ENCODE measurements at places on chromosomes 3 and 15.
A peak's percentile ranks its signal among the peaks of the same experiment; 100 is the strongest.

DNA sequence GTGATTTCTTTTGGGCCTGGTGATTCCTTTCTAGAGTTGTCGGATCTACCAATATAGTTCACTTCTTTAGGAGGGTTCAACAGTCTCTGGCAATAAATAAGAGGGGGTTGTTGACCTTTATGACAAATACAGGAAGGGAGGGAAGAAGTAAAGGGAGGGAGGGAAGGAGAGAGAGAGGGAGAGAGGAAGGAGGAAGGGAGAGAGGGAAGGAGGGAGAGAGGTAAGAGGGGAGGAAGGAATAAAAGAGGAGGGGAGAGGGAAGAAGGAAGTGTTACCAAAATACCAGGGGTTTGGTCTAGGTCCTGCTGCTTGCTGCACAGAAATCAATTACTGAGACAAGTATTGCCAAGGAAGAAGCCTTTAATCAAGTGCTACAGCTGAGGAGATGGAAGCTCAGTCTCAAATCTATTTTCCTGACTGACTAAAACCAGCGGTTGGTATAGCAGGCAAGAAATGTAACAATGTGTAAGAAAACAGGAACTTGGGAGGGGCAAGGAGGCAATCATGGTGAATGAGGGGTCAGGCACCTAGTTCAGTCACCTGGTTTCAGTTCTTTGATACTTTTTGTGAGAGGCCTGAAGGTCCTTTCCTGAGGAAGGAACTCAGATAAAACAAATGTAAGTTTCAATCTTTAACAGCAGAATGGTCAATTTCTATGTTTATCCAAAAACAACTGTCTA, 14.1 kb upstream of the TMEM40 start:
- no peak for DNase-seq

GRCh38 chr3:69092030-69092516, 7.3 kb downstream of the ARL6IP5 start:
- no peak for DNase-seq

DNA sequence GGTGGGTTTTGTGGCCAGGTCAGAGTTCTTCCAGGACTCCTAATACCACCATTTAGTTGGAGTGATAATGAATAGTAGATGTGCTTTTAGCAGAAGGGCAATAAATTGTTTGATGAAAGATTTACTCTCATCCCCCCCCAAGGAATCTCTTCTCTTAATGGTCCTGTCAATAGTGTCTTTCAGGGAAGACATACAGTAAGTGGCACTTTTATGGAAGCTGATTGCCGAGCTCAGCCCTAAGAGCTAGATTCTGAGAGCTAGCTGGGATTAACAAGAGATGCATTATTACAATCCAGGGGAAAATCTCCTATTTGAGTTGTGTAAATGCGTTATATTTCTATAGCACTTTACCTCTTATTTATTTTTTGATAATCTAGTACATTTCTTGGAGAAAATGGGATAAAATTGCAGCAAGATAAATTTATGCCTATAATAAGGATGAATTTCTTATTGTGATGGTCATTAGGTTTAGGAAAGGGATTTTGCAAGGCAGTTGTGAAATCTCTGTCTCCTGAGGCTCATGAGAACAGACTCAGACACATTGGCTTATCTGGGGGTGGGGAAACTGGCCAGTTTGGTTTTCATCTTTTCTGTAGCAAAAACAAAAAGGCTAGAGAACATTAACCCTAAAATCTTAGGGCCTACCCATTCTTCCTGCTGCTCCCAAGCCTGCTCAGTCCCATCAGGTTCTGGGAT, 41.6 kb upstream of the CLSTN2 start:
- no peak for DNase-seq

DNA sequence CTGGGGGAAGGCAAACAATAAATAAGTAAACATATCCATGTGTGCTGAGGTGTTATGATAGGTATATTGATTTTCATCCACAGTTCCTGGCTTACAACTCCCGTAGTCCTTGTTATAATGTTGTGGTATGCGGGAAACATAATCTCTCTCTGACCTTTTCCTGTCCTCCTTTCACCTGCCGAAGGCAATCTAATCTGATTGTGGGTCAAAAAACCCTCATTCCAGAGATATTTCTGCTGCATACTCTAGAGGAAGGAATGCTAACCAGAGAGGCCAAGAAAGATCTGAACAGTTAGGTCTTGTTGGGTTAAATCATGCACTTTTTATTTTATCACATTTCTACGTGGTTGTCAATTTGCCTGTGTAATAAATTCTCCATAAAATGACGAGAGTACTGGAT, 383.6 kb upstream of the SEMA6D start:
- no peak for DNase-seq

DNA sequence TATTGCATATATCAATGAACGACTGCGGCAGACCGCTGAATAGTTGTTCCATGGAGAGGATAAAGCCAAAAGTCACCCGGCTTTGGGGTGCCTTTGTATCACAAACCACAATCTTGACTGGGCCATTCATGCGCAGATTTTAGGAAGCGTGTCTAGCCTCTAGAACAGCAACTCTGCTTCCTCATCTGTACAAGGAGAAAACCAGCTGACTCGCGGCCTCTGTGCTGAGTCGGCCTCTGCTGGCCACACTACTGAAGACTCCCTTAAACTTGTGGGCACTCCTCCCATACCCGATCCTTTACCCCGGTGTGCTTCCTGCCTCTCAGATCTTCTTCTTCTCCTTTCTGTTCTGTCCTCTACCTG, 872 bp downstream of the DLEC1 start:
- DNase-seq: no peak

- DNase-seq: no peak
These were observed 40.1 kb downstream of the CDCP1 start for GRCh38 chr3:45105855-45106671.

DNA sequence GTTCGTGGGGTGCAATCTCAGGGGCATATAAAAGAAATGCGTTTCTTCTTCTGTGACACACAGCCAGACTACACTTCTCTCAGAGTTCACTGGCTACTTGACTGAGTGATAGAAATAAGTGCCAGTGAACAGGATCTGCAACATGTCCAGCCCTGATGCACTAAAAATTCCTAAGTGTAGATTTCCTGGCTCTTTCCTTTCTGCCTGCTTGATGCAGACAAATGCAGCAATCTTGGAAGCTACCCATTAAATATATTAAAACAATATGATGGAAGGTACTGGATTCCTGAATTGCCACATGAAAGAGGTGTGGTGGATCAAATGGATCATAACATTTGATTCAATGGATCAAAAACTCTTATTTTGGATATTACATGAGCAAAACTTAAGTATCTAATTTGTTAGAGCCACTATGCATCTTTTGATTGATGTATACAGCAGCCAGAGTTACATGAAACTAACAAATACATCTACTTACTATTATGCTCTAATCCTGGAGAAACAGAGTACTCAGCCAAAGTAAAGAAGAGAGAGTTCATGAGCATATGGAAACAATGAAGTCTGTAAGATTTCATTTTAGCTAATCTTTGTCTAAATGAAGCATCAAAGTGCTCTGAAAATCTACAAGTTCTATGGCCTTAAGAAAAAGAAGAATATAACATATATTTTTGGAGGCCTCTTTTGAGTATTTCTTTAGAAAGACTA, 222.6 kb downstream of the ZNF385D start:
- no peak for DNase-seq

- DNase-seq: no peak
These were observed 481.9 kb downstream of the FOXP1 start for GRCh38 chr3:71101626-71102025.

- no peak for DNase-seq
These were observed 213.4 kb downstream of the ZBBX start for GRCh38 chr3:167166594-167167253.

- no peak for DNase-seq
These were observed 55.8 kb upstream of the DGKG start for GRCh38 chr3:186417791-186418190.

DNA sequence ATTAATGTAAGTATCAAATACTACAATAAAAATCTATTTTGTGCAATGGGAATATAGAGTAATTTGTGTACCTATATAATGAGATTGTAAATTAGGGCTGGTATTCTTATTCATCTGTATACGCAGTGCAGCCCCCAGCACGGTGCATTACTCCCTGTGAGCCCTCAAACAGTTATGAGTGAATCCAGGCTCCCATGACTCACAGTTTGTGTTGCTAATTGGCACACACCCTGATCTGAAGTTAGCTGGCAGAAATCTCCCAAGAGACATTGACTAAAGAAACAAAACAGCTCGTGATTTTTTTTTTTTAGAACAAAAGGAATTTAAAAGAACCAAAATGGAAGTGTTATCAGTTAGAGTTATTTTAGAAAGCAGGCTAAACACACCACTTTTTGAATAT, 15.7 kb downstream of the GK5 start:
- no peak for DNase-seq

DNA sequence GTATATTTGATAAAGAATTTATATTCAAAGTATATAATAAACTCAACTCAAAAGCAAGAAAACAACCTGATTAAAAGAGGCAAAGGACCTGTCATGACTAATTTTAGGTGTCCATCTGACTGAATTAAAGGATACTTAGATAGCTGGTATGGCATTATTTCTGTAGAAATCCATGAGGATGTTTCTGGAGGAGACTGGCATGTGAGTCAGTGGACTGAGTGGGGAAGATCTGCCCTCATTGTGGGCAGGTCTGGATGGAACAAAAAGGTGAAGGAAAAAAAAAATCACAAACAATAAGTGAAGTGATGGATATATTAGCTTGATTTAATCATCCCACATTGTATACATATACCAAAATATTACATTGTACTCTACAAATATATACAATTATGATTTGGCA, 16.6 kb downstream of the ANKRD28 start:
- no peak for DNase-seq

DNA sequence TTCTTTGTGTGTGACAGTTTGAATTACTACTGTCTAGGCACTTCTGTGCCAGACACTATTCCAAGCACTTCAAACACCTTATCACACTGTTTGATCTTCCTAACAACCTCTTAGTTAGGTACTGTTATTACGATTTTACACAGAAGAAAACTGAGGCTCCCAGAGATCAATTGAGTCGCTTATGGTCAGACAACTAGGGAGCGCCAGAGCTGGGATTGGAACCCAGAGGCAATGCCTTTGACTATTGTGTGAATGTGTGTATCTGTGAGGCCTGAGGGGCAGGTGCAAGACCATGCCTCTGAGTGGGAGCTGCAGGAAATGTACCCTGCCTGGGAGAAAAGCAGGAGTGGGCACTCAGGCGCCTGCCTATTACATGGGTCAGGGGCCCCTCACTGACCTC, 1.8 kb downstream of the TRH start:
- no peak for DNase-seq

- DNase-seq: no peak
These were observed 160.6 kb downstream of the EPHA3 start for GRCh38 chr3:89268059-89268458.

DNA sequence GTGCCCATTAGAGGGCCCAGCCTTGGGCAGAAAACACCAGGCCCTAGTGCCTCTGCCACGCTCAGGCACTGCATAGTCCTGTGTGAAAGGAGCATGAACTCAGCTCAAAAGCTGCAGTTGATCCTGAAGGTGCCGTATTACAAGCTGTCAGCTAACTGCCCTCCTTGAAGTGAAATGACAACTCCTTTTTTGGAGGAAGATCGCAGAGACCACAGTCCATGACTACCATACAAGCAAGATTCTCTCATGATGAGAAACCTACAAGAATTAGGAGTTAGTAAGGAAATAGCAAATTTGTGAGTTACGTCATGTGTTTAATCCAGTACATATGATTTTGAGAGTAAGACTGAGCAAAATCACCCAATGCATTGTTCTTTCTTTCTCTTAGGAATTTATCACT, 513.9 kb upstream of the NR2F2 start:
- DNase-seq: no peak

DNA sequence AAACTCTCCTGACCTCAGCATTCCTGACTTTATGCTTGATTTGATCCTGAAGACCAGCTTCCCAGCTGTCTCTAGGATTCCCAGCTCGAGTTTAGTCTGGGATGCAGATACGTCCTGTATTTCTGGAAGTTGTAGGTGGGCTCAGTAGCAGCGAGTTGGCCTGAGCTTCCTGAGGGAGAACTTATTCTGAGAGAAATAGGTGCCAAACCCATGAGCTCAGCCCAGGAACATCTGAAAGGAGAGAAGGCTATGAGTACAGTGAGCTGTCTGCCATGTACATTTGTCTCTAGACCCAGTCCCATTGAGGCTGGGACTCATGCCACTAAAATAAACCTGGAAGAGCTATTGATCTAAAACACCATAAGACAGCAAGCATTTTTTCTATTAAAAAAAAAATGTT, 36.6 kb upstream of the SLC9A9 start:
- DNase-seq: no peak

- no peak for DNase-seq
These were observed 21.4 kb downstream of the SECISBP2L start for GRCh38 chr15:49024840-49025239.

DNA sequence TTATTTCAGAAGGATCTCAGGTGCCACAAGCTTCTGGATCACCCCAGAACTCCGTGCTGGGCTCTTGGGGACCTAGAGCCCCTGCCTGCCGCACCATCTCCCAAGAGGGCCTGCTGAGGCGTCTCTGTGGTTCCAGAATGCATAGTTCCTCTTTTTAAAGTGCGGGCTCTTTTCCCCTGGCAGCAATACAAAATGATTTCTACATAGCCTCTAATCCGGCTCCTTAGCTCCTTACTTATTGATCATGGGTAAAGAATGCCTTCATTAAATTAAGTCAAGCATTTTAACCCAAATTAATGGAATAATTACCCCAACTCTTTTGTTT, 121.9 kb downstream of the ATP10A start:
- no peak for DNase-seq

GRCh38 chr3:4821975-4822374, 157.3 kb upstream of the BHLHE40 start:
- DNase-seq: no peak

DNA sequence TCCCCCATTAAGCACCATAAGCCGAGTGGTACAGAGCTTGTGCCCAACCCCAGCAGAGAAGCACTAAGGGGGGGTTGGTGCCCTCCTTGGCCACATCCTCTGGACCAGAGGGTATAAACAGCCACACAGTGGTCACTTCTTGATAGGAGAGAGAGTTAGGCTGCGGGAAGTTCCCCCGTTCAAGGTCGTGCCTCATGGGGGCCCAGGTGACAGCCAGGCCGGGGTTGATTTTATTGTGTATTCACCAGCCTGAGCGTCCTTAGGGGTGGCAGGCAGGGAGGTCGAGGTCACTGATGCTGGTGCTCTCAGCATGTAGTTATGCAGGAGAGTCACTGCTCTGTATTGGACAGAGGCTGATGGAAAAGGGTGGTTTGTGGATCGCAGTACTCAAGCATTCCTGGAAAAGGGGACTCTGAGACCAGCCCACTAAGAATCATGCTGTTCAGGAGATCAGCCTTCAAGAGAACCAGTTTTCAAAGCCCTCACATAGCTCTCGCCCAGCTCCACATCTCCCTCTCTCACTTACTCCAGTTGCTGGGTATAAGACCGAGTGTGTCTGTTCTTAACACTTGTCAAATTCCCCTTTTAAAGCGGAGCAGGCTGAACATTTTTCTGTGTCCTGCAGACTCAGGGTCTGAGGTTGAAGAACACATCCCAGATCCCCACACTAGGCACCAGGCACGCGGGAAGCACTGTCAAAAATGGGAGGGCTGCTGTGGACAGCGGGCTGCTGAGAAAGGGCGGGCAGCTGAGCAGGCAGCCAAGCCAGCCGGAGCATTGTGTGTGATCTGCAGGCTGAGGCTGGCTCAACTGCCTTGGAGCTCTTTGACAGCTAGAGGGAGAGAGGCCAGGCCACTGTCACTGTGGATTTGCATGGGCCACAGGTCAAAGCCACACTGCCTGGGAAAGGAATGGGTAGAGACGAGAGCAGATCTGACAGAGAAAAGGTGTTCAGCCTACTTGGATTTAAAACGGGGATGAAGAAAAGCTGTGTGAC, 279.3 kb upstream of the LRRFIP2 start:
- DNase-seq: peak; percentile 74
